B cell (primary cell): ENCODE measurements at places on chromosomes 12 and 14.
A peak's percentile ranks its signal among the peaks of the same experiment; 100 is the strongest.

DNA sequence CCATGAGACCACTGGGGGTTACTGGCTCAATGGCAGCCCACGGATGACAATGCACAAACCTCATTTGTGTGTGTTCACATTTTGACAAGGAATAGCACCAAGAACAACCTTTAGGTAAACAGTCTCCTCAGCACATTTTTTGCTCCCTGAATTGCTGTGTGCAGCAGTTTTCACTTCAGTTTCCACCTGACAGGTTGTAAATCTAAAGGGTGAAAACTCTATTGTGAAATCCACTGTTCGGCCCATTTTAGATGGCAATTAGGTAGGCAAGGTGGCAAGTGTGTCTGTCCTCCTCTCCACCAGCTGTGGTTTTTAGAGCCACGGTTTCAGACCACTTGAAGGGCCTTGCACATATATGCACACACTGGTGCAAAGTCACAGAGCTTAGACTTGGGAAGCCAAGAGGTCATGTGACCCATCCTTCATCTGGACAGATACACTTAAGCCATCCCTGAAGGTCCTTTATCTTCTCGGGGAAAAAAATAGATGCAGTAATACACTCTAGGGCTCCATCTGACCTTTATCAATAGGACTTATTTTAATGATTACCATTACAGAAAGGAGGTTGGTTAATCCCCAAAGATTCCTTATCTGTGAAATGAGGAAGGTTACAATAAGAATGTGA is 23.2 kb downstream of the HAL start:
- DNase-seq: no peak

DNA sequence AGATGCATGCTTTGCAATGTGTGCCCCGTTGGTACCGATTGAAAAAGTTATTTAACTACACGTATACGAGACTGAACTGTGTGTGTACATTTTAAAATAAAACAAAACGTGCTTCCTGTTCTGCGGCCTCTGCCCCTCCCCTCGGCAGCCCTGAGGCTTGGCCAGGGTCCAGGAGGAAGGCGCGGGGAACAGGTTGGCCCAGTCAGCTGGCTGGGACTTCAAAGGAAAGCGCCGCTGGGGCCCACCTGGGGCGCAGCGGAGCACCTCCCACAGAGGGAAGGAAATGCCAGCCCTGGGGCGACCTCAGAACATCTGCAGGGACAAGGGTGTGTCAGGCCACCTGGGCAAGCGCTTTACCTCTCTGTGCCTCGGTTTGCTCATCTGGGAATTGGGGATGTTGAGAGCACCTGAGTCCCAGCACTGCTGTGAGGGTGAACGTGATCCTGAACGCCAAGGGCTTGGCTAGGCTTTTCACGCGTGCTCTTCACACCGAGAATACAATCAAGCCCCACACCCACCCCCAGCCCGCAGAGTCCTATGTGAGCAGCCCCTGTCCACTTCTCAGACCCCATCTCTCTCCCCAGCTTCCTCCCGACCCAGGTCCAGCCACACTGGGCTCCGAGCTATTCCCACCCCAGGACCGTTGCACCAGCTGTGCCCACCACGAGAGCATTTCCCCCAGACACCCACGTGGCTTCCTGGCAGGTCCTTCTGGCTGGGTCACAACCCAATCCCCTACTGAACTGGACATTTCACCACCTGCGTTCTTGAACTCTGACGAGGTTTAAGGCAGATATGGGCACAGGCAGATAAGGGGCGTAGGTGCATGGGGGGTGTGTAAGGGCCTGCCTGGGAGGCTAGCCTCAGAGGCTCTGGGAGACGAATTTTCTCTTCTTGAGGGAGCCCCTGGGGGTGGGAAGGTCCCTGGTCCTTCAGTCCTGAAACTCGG is 41.9 kb upstream of the NCOR2 start:
- DNase-seq: peak; percentile 81

GRCh38 chr14:91284146-91284790 is 39.8 kb upstream of the GPR68 start:
- no peak for DNase-seq

GRCh38 chr12:4865246-4865645 is 44.5 kb upstream of the KCNA1 start:
- DNase-seq: no peak

- DNase-seq: no peak
Observed at GRCh38 chr14:94004015-94004414, 6.9 kb downstream of the CCDC197 start.

DNA sequence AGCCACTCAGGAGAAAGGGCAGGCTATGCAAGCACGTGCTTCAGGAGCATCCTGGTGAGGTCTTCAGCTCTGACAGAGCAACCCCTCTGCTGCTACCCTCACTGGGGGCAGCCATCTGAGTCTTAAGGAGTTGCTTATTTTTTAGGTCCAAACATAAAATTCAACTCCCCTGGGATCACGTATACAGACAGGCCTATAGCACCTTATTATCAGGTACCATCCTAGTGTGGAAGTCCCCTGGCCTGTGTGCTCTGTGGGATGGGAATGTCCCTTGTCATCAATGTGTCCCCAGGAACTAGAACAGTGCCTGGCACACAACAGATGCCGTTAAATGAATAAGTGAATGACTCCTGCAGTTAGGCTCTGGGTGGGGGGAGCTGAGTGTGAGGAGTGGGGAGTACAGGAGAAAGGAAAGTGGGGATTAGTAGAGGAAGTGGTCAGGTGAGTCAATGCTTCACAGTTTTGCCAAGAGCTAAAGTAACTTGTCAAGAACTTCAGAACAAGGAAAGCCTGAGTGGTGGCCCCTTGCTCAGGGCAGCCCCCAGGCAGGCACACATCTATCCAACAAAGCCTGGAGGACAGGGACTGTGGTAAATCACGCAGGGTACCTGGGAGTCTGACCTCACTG is 33.5 kb downstream of the DAD1 start:
- peak; percentile 75 for DNase-seq

DNA sequence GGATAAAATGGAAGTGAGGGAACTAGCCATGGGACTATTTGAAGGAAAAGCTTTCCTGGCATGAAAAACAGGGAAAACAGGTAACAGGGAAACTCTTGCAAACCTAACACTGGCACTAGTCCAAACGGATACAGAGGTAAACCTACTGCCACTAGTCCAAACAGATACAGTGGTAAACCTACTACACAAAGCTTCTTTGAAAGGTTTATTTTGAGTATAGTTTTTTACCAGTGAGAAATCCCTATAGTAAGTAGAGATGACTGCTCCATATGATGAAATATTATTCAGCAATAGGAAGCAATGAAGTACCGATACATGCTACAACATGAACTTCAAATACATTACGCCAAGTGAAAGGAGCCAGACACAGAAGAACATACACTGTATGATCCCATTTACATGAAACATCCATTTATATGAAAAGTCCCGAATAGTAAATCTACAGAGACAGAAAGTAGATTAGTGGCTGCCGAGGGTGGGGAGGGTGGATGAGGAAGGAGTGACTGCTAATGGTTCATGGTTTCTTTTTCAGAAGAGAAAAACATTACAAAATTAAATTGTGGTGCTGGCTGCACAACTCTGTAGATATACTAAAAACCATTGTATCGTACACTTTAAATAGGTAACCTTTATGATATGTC is 25.5 kb downstream of the SPTLC2 start:
- DNase-seq: peak; percentile 49

DNA sequence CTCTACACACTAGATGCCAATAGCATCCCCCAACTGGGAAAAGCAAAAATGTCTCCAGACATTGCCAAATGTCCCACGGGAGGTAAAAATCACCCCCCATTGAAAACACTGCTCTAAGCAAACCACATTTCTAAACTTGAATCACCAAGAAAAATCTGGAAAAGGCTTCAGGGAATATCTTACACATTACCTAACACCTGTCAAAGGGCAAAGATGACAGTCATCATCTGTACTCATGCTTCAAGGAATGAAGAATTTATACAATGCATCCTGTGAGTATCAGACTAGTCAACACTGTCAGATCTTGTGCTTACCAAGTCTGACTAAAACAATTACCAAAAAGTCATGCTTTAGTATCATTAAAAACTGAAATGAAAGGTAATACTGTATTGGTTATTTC is 161.6 kb upstream of the SOX5 start:
- DNase-seq: no peak

DNA sequence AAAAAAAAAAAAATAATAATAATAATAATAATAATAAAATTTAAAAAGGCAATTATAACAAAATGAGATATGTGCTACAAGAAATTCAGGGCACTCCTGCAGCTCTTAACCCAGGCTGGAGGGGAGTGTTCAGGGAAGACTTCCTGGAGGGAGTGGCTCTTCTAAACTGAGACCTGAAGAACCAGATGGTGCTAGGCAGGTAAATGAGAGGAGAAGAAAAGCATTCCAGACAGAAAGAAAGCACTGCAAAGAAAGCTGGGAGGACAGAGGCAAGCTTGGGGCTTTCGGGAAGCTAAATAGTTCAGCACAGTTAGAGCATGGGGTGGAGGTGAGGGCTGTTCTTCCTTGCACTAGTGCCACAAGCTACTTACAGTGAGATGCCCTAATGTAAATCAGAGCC is 9.9 kb upstream of the SRSF9 start:
- DNase-seq: no peak

DNA sequence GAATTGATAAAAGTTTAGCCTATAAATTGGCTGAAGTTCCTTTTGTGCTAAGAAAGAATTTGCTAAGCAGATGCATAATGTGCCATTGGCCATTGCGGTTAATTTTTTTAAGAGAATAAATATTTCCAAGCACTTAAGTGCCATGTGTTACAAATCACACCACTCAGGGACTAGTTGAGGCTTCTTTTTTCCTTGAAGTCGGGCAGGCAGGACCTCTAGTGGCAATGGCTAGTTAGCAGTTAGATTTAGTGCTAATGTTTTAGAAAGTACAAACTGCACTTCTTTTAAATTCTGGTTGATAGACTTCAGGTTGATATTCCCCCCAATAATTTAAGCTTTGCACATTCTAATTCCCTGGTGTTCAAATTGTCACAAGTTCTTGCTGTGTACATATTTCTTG is 294.3 kb downstream of the APAF1 start:
- no peak for DNase-seq

DNA sequence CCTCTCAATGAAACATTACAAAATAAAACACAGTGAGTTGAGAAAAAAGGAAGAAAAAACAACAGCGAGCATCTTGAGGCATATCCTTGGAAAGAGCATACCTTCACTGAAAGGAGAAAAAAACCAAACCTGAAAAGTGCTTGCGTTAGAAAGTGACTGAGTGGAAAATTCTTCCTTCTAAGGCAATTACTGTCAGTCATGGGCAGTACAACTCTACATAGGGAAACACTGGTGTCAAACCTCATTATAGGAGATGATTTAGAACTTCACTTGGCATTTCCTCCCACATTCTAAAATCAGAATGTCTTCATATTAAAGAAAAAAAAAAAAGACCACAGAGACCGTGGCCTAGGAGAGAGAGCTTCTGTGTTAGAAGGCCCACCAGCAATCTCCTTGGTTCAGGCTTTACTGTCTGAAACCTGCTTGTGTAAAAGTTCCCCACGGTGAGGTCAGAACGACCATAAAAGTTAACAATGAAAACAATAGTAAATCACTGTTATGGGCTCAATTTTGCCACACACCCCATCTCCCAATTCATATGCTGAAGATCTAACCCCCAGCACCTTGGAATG is 91.1 kb upstream of the CRY1 start:
- no peak for DNase-seq

GRCh38 chr12:115507951-115508722 is 769.4 kb downstream of the MED13L start:
- DNase-seq: no peak

- no peak for DNase-seq
Observed at GRCh38 chr14:104285508-104285840, 147.1 kb downstream of the KIF26A start.

DNA sequence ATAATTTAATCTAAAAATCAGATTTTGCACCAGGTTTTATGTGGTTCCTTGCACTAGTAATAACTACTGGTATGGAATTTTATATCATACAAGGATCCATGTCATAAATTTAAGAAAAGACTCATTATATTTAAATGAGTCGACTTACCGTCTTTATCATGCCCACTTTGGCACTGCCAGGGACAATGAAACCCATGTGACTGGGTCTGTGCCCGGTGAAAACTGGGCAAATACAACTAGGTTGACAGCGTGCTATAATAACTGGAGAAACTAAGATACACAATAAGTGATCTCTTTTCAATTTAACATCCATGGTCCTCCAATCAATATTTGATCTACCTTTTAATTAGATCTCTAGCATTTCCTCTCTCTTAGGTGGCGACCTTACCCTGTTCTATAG is 64.5 kb downstream of the ACADS start:
- no peak for DNase-seq

GRCh38 chr14:51540364-51540763 is 111.3 kb upstream of the FRMD6 start:
- DNase-seq: no peak

DNA sequence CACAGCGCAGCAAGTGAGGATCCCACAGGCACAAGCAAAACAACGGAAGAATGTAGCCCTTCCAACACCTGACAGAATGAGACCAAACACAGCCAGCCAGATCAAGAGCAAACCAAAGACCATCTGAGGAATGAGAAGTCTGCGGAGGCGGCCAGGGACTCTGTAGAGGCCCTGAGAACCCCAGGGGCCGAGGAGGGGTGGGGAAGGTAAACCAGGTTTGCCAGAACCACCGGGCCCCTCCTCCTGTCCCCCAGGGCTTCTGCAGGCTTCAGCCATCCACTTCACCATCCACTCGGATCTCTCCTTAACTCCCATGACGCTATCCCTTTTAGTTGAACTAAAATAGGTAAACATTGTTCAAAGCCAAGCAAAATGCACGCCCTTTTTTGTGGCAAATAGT is 37.4 kb downstream of the ZCRB1 start:
- DNase-seq: no peak

- no peak for DNase-seq
Observed at GRCh38 chr12:46503637-46504175, 131.1 kb upstream of the SLC38A2 start.

GRCh38 chr14:28784096-28785048 is 17.8 kb downstream of the FOXG1 start:
- DNase-seq: no peak

GRCh38 chr12:33589576-33590114 is 150.0 kb upstream of the SYT10 start:
- no peak for DNase-seq

DNA sequence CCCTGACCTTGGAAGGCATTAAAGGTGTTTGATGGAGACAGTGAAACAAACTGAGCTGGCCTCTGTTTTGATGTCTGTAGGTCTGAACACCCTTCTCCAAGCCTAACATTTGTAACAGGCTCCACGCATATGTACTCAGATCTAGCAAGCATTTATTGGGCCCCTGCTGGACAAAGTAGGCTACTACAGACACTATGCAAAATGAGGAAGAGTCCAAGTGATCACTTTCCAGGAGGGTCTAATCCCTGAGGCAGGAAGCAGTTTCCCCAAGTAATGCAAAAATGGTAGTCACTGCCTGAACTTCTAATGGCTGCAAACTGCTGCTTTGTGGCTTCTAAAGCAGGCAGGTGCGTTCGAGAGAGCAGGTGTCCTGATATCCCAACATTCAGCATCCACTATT is 405.8 kb downstream of the MED13L start:
- no peak for DNase-seq

DNA sequence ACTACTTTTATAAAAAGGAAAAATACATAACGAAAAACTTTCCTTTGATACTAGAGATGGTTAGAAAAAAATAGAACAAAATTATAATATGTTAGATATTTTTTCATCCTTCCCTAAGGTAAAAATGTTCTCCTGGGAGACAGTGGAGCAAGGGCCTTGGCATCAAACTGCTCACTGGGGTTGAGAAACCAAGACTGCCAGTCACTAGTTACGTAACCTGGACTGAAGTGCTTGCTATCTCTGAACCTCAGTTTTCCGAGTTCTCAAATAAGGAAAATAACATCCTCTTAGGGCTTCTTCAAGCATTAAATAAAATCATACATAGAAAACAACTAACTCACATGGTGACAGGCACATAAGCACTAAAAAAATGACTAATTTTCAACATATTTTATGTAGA is 48.2 kb upstream of the FRMD6 start:
- DNase-seq: no peak

GRCh38 chr14:37048666-37049071 is 123.7 kb downstream of the SLC25A21 start:
- no peak for DNase-seq
